ENCODE measurements at places on chromosomes 2 and 18.

- no peaks in the 10 kb centered on the region for H3K27me3 ChIP-seq
- H3K4me3 ChIP-seq, result no peak overlapping the region
- no peak overlapping the region for H3K27ac ChIP-seq
- H3K36me3 ChIP-seq, result no peaks in the 10 kb centered on the region
- peak; percentile 51 for DNase-seq
Measured at GRCh38 chr2:197168705-197169104, 141.9 kb downstream of the ANKRD44 start.

DNA sequence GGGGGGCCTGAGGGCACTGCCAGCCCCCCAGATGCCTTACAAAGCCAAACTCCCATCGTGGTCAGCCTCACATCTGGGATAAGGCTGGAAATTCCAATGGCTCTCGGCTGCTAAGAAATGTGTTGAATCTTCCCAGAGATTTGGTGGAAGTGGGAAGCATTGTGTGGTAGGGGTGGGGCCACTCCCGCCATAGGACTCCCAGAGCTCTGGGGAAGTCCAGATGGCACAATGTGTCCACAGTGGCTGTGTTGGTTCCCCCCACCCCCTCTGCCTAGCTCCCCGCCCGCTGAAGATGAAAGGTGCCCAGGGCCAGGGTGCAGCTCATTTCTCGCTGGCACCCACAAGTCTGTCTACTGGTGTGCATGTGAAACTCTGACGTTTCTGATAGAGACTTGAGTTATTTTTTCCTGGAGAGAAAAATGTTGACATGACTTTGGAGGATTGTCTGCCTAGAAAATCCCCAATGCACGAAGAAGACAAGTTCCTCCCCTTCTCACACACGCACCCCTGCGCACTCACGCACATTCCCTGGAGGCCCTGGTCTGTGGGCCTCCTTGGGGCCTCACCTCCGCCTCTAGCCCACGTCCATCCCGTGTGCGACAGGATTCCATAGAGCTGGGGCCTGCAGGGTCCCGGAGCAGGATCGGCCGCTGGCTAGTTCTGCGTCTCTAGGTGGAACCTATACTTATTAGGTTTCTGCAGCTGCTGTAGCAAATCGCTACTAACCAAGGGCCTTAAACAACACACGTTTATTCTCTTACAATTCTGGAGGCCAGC is 199.1 kb downstream of the ZFP36L2 start:
- H3K27ac ChIP-seq, result no peak overlapping the region
- no peaks in the 10 kb centered on the region for H3K36me3 ChIP-seq
- no peaks in the 10 kb centered on the region for H3K27me3 ChIP-seq
- peaks cover 6% of the 10 kb centered on the region for H3K4me1 ChIP-seq

GRCh38 chr2:175366815-175367214 is 185.3 kb upstream of the ATP5MC3 start:
- H3K27ac ChIP-seq, result no peak overlapping the region
- DNase-seq, result peak; percentile 43
- H3K4me3 ChIP-seq, result no peak overlapping the region
- H3K36me3 ChIP-seq, result no peaks in the 10 kb centered on the region
- no peaks in the 10 kb centered on the region for H3K4me1 ChIP-seq

GRCh38 chr2:152492911-152493310 is 157.9 kb downstream of the FMNL2 start:
- H3K36me3 ChIP-seq, result no peaks in the 10 kb centered on the region
- no peak overlapping the region for H3K4me3 ChIP-seq
- H3K27ac ChIP-seq, result no peak overlapping the region
- H3K4me1 ChIP-seq, result peaks cover 12% of the 10 kb centered on the region

- H3K36me3 ChIP-seq, result no peaks in the 10 kb centered on the region
- H3K4me3 ChIP-seq, result no peak overlapping the region
- DNase-seq, result no peak
- H3K27me3 ChIP-seq, result peaks cover 19% of the 10 kb centered on the region
- H3K4me1 ChIP-seq, result peaks cover 2% of the 10 kb centered on the region
Measured at GRCh38 chr2:241961454-241961853, 91.9 kb downstream of the RTP5 start.

DNA sequence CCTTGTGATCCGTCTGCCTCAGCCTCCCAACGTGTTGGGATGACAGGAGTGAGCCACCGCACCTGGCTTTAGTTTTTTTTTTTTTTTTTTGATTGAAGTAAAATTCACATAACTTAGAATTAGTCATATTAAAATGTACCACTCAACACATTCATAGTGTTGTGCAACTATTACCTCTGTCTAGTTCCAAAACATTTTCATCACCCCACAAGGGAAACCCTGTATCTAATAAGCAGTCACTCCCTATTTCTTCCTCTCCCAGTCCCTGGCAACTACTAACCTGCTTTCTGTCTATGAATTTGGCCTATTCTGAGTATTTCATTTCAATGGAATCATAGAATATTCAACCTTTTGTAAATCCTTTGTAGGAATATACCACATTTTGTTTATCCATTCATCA is 123.9 kb upstream of the FAM117B start:
- no peak overlapping the region for H3K27ac ChIP-seq
- H3K36me3 ChIP-seq, result peaks cover 5% of the 10 kb centered on the region
- H3K4me3 ChIP-seq, result no peak overlapping the region
- DNase-seq, result peak; percentile 28
- no peaks in the 10 kb centered on the region for H3K27me3 ChIP-seq
- H3K4me1 ChIP-seq, result peaks cover 2% of the 10 kb centered on the region

DNA sequence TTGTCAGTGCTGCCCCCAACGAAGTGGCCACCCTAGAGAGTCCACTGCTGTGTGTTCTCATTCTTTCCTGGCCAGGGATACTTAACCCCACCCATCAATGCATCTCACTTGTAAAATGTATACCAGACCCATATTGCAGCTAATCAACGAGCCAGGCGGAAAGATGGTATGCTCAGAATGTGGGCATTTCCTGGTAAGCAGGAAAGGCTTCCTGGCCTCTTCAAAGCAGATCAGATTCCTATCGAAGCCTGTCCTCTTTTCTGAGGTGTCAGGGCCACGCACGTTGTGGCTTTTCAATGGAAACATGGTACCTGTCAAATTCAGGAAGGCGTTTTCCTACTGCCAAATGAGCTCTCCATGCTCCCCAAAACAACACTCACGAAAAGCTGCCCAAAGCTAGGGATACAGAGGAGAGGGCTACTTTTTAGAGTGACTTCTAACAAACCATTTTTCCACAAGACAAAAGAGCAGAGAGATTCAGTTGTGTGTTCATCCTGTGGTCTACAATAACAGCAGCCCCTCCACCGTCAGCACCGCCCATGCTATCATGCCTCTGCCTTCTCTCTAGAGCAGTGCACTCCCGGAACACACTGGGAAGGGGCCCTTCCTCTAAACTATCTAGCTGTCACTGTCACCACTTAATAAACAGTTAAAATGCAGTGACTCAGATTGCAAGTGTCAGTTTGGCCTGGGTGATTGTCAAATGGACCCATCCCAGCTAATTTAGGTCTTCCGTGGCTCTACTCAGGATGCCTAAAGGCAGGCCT is 535.1 kb downstream of the RNF144A start:
- H3K4me3 ChIP-seq, result no peak overlapping the region
- H3K4me1 ChIP-seq, result no peaks in the 10 kb centered on the region
- no peak overlapping the region for H3K27ac ChIP-seq

DNA sequence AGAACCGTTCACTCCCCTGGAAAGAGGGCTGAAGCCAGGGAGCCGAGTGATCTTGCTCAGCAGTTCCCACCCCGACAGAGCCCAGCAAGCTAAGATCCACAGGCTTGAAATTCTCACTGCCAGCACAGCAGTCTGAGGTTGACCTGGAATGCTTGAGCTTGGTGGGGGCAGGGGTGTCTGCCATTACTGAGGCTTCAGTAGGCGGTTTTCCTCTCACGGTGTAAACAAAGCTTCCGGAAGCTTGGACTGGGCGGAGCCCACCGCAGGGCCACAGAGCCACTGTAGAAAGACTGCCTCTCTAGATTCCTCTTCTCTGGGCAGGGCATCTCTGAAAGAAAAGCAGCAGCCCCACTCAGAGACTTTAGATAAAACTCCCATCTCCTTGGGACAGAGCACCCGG is 180.8 kb downstream of the WDR7 start:
- no peaks in the 10 kb centered on the region for H3K27me3 ChIP-seq
- 0 out of 2 replicates have a peak, but pooled peaks cover 2% of the 10 kb centered on the region for H3K36me3 ChIP-seq
- H3K4me1 ChIP-seq, result peaks cover 7% of the 10 kb centered on the region
- peak; percentile 35 for DNase-seq

- no peak for DNase-seq
- H3K4me1 ChIP-seq, result no peaks in the 10 kb centered on the region
- H3K27me3 ChIP-seq, result peaks cover 2% of the 10 kb centered on the region
- H3K27ac ChIP-seq, result no peak overlapping the region
- no peaks in the 10 kb centered on the region for H3K36me3 ChIP-seq
Measured at GRCh38 chr2:190036071-190036470, 26.5 kb downstream of the MSTN start.

- no peak overlapping the region for H3K27ac ChIP-seq
- H3K36me3 ChIP-seq, result no peaks in the 10 kb centered on the region
- H3K4me3 ChIP-seq, result no peak overlapping the region
- DNase-seq, result no peak
- H3K27me3 ChIP-seq, result no peaks in the 10 kb centered on the region
Measured at GRCh38 chr2:165827016-165827920, 33.2 kb upstream of the GALNT3 start.

GRCh38 chr2:32739664-32740063 is 111.8 kb downstream of the TTC27 start:
- H3K27ac ChIP-seq, result no peak overlapping the region
- no peak for DNase-seq
- no peaks in the 10 kb centered on the region for H3K27me3 ChIP-seq
- H3K36me3 ChIP-seq, result peaks cover 7% of the 10 kb centered on the region
- H3K4me3 ChIP-seq, result no peak overlapping the region

- H3K4me3 ChIP-seq, result no peak overlapping the region
- H3K27me3 ChIP-seq, result no peaks in the 10 kb centered on the region
- peaks cover 7% of the 10 kb centered on the region for H3K36me3 ChIP-seq
- DNase-seq, result peak; percentile 92
- H3K4me1 ChIP-seq, result peaks cover 9% of the 10 kb centered on the region
Measured at GRCh38 chr2:23651187-23652080, 266.5 kb downstream of the KLHL29 start.

GRCh38 chr2:36564377-36564930 is 33.5 kb downstream of the FEZ2 start:
- H3K4me1 ChIP-seq, result peaks cover 25% of the 10 kb centered on the region
- no peak for DNase-seq
- no peaks in the 10 kb centered on the region for H3K27me3 ChIP-seq

DNA sequence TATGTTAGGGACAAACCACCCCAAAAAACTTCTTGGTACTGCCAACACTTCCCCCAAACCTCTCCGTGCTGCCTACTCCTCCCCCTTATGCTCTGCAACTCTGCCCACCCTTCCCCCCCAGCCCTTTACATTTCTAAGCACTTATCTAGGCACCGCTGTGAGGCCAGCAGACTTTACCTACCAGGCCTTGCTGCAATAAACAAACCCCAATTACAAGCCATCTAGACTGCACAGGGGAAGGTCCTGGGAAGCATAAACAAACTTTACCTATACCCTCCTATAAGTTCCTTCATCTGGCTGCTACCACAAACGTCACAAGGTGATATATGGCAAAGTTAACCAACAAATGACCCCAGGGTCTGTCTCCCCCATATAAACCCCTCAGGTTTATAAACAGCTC is 259.4 kb upstream of the GULP1 start:
- no peaks in the 10 kb centered on the region for H3K36me3 ChIP-seq
- no peak for DNase-seq
- H3K4me3 ChIP-seq, result no peak overlapping the region
- no peaks in the 10 kb centered on the region for H3K4me1 ChIP-seq

GRCh38 chr2:233114421-233114861 is 54.3 kb downstream of the INPP5D start:
- no peaks in the 10 kb centered on the region for H3K4me1 ChIP-seq
- no peak overlapping the region for H3K4me3 ChIP-seq
- peaks cover 7% of the 10 kb centered on the region for H3K27me3 ChIP-seq
- DNase-seq, result no peak
- no peaks in the 10 kb centered on the region for H3K36me3 ChIP-seq

DNA sequence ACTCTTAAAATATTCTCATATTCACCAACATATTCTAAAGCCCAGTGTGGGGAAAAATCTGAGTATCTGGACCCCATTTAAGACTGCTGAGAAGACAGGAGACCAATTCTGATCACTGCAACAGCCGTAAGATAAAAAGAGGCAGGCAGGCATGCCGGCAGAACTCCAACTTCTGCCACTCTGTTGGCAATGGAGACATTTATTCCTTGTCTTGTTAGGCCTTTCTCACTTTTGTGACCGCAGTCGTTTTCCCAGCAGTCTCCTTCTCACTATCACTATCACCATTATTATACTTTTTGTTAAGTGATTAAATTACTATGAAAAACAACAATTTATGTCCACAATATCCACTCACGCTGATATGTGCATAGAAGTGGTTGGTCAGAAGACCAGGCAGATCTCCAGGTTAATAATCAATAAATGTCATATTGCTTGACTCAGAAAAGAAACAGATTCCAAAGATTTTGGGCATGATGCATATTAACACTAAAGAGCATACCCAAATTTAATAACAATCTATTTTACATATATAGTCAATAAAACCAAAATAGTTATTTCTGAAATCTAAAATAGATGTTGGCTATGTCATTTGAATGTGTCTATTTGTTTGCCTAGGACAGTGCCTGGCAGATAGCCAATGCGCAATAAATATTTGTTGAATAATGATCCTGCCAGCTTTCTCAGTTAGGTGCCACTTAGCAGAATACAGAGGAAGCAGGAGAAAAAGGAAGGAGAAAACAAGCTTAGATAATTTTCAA is 38.2 kb downstream of the SESTD1 start:
- no peak overlapping the region for H3K4me3 ChIP-seq
- H3K4me1 ChIP-seq, result no peaks in the 10 kb centered on the region
- H3K36me3 ChIP-seq, result no peaks in the 10 kb centered on the region

GRCh38 chr18:72325307-72325706 is 218.8 kb downstream of the CBLN2 start:
- H3K27me3 ChIP-seq, result no peaks in the 10 kb centered on the region
- no peak overlapping the region for H3K27ac ChIP-seq
- H3K36me3 ChIP-seq, result no peaks in the 10 kb centered on the region
- H3K4me1 ChIP-seq, result no peaks in the 10 kb centered on the region
- DNase-seq, result no peak

DNA sequence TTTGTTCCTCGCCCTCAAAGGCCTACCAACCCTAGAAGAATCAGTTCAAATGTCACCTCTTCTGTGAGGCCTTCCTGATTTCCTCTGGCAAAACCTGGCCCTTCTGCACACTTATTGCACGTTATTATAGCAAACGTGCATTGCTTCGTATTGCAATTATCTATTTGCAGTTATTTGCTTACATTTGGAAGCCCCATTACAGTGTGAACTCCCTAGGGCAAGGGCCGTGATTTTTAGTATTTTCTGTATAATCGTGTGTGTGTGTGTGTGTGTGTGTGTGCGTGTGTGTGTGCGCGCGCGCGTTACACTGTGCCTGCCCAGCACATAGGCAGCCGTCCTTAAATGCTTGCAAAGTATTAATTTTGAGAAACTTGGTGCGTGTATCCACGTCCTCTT is 460 bp upstream of the SEMA4F start:
- no peaks in the 10 kb centered on the region for H3K36me3 ChIP-seq
- peak overlapping the region; percentile 69 for H3K4me3 ChIP-seq
- no peak overlapping the region for H3K27ac ChIP-seq
- H3K4me1 ChIP-seq, result peaks cover 6% of the 10 kb centered on the region
- no peak for DNase-seq
- H3K27me3 ChIP-seq, result peaks cover 16% of the 10 kb centered on the region

Data from IMR-90 (cell line).